ENCODE measurements at places on chromosomes 16 and 17. TPM values are rescaled to one million over a fixed set of nuclear protein-coding genes. Genes with fewer than 3 reads are reported as not detected.

The KRT31 gene
- not detected for total RNA-seq

- peak; percentile 48 for DNase-seq
These were observed 2.1 kb downstream of the SRSF2 start for GRCh38 chr17:76735006-76735405.

DNA sequence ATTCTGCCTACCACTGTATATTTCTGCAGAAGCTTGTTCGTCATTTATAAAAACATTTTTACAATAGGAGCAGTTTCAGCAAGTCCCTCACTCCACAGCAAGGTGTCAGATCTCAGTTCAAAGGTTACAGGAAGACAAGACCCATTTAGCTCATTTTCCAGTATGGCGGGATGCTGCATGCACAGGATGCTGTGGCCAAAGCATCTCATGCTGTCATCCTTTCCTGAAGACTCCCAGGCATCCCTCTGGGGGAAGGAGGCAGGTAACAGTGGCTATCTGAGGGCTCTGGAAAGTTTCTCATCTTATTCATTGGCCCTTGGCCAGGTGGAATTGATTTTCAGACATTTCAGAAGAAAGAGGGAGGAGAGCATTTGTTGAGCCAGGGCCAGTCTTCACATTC, 539.3 kb upstream of the CDH5 start:
- no peak for DNase-seq

GRCh38 chr16:50526249-50526648, 21.9 kb upstream of the NKD1 start:
- DNase-seq = no peak

GRCh38 chr16:86512301-86512859, 2.1 kb downstream of the FOXF1 start:
- DNase-seq = no peak
